Activated T-helper 1 cell treated with Interleukin-2 at 50 U/mL for 16 hours (primary cell): ENCODE measurements at places on chromosomes 5 and 9.

- no peak for DNase-seq
These were observed 86.2 kb downstream of the MRPS27 start for GRCh38 chr5:72233835-72234234.

GRCh38 chr5:176166427-176166826 is 71.8 kb upstream of the SIMC1 start:
- no peak for DNase-seq

GRCh38 chr5:15691521-15691920 is 191.5 kb downstream of the FBXL7 start:
- no peak for DNase-seq

DNA sequence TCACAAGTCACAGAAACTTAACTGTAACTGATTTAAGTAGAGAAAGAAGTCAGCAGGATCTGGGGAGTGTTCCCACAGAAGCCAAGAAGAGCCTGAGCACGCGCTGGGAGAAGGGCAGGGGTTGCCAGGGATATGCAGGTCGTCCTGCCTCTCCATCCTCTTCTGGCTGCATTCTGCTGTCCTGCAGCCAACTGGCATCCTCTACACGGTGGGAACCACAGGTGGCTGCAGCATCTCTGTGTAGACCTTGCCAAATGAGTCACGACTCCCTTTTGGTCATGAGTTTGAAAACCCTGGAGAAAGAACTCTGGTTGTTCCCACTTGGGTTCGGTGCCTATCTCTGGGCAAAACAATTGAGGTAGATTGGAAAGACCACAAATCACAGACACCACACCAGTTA is 38.4 kb upstream of the PCA3 start:
- no peak for DNase-seq

GRCh38 chr5:78008356-78008967 is 232.3 kb upstream of the TBCA start:
- DNase-seq, result no peak

DNA sequence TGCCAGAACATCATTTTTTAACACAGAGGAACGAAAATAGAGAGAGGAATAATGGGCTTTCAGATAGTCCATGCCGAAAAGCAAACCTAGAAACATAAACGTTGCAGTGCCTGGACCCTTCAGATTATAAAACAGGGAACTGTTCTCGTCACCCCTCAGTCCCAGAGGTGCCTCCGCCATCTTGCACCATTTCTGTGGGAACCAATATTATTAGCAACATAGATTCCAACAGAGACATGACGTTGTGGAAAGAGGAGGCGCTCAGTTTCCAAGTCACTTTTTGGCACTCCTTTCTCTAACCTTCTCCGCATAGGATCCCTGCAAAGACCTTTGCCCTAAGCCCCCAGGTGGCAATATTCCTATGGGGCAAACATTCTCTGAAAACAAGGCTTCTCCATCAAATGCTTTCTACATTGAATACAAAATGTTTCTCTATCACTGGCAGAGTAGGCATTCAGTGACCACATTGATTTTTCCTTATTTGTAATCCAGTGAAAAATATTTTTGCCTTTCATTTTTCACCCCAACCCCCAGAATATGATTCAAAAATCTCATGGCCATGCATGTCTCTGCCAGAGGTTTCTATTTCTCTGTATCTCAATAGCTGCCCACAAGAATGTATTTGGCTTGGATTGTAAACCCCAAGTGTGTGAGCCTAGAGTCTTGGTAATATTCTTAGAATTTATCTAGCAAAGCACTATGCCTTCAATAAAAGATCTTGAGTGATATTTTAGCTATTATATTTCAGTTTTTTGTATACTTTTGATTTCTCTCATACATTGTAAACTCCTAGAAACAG is 500.8 kb upstream of the WWC1 start:
- no peak for DNase-seq

DNA sequence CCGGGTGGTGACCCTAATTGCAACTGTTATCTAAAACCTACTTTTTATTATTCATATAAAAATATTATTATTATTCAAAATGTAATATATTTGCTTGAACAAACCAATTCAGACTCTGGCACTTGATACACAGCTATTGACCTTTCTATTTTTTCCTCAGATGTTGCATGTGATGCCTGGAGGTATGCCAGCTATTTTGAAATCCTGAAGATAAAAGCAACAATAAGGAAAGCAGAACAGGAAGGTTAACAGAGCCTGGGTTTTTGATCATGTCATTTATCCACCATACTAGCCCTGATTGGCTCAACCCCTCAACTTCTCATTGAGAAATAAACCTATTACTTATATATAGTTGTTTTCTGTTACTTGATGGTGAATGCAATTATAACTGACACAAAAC is 340.9 kb upstream of the KIF2A start:
- DNase-seq, result no peak

- DNase-seq, result peak; percentile 5
These were observed 54.7 kb upstream of the SARDH start for GRCh38 chr9:133792721-133793470.

DNA sequence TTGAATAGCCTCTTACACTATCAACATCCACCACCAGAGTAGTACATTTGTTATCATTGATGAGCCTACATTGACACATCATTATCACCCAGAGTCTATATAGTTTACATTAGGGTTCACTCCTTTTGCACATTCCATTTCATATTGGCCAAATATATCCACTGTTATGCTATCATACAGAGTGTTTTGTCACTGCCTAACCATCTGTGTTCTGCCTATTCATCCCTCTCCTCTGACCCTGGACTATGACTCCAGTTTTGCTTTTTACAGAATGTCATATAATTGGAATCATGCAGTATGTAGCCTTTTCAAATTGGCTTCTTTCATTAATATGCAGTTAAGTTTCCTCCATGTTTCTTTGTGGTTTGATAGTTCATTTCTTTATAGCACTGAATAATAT is 904.7 kb downstream of the TLE1 start:
- no peak for DNase-seq

DNA sequence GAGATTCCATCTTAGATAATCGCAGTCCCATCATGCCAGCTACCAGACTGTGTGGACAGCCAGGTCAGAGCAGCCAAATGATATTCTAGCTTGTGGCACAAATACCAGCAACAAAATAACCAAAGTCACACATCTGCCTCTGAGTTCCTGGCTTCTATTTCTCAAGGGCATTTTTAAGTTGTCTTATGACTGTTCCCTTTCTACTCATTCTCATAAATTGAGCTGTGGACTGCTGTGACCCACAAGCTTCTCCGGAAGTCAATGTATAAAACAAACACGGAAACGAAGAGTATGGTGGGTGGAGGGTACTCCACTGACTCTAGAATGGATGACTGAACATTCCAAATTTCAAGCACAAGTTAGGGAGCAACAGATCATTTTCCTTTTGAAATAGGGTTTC is 43.9 kb downstream of the PDCD1LG2 start:
- no peak for DNase-seq

DNA sequence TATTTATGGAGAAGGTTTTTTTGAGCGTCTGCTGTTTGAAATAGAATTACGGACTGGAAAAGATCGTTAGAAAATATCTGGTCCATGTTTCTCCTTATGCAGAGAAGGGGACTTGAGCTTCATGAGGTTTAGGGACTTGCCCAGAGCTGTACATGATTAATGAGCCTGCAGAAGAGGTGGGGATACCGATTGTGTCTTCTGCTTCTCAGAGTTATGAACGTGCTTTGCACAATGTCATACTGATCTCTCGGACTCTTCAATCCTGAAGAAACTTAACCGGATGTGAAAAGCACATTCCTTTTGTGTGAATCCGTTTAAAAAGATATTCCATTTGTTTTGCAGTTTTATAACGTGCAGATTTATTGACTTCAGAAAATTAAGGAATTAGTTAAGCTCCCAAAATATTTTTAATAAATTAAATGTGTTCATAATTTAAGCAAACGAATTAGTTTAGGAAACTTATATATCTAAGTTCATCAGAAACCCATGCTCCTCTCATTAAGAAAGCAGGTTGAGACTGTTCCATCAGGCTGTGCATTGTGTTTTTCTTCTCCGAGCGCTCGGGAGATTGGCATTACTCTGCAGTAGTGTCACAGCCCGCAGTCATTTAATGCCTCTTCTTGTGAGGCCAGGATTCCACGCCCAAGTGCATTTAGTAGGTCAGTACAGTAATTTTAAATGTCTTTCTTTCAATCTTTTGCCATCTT is 40.8 kb upstream of the MEF2C start:
- no peak for DNase-seq

DNA sequence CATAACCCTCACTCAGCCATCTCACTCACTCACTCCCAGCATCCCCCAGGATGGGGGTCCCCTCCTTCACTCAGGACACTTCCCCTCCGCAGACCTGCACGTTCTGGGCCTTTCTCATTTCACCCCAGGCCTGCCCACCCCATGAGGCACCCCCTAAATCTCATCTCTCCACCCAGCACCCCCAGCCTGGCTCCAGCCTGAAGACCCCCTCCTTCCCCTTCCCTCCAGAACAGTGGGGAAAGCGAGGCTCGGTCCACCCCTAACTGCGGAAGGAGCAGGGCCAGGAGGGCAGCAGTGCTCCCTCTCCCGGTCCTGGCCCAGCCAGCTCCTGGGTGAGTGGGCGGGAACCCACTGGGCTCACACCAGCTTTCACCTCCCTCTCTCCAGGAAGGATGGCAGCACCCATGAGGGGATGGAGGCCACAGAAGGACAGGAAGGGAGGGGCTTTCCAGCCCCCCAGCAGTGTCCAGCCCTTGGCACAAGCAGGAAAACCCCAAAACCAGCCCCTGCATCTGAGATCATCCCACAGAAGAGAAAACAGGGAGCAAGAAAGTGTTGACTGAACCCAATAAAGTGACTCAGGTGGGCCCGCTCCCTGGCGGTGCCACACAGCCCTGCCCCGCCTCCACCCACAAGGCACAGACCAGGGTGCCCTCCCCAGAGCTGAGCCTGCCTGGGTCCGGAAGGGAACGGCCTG is 55.0 kb downstream of the LRSAM1 start:
- DNase-seq, result no peak

DNA sequence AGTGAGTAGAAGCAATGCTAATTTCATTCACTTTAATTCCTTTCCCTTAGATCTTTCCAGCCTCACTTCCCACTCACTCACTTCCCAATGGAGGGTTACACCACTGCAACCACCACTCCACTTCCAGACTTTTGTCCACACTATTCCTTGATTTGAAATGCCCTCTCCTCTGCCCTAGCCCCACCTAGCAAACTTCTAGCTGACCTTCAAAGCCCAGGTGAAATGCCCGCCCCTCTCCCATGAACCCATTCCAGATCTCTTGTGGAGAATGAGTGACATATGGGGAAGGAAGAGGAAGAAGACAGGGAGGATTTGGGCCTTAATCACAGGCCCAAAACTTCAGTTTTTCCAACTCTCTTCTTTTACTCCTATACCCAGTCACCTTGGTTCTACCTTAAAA is 37.1 kb downstream of the PFDN1 start:
- DNase-seq, result no peak

- DNase-seq, result no peak
These were observed 65.1 kb upstream of the CDH9 start for GRCh38 chr5:27103486-27103885.

GRCh38 chr5:82307451-82307850 is 29.3 kb upstream of the RPS23 start:
- DNase-seq, result no peak

DNA sequence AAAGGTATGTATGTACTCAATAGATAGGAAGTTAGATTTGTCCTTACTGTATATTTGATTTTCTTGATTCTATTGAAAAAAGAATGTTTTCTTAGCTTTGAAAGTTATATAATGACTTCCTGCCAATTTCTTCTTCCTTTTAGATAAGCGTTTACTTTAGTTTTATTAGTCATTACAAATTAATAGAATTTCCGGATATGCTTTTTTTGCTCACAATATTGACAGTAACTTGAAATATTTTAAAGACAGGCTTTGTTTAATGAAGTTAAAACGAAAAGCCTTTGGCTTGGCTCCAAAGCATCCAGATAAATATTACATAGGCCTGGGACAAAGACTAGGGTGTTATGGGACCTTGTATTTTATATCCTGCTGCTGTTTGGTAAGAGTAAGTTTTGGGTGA is 49.5 kb downstream of the CWC27 start:
- DNase-seq, result no peak

DNA sequence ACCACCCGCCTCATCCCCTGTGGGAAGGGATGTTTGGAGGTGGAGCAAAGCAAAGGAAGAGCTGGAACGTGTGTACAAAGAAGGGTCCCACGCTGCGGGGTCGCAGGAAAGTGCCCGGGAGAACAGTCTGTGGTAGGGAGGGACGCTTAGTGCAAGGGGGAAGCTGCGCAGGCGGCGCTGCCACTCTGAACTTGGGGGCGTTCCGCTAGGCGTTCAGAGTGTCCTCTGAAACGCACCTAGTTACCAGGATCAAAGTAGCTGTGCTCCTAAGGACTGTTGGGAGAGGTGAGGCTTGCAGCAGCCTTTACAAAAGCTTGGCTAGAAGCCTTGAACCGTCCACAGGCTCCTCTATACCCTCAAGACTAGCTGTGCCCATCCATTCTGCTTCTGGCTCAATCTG is 29.3 kb upstream of the PDE8B start:
- DNase-seq, result no peak

- DNase-seq, result no peak
These were observed 44.0 kb upstream of the IER5L start for GRCh38 chr9:129221979-129222635.

DNA sequence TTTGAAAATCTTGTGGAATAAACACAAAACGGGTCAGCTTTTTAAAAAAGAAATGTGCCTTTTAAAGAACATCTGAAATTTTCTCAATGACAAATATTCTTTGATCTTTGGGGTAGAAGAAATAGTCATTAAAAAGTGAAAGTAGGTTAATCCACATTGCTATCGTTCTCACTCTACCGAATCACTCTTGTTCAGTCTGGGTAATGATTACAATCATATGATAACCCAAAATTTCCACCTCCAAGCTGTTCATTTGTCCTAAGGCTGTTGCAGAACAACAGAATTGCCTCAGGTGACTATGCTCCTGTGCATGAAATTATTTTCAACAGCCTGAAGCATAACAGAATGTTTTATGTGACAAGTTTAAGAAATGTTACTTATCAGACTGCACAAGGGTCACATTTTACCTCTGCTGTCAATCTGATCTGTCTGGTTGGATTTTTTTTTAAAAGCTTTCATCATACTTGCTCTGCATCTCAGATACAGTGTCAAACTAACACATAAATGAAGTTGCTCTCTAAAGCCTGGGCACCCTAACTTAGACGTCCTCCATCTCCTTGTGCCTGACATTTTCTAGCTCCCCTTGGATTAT is 227.3 kb downstream of the LURAP1L start:
- DNase-seq, result no peak

- no peak for DNase-seq
These were observed 42.9 kb upstream of the AFAP1L1 start for GRCh38 chr5:149228618-149229297.

- DNase-seq, result no peak
These were observed 99.5 kb upstream of the FBXL17 start for GRCh38 chr5:108481355-108481931.
